NCI-H187 treated with DMSO at 0.1 percent for 48 hours (cell line): ENCODE measurements at places on chromosomes 7 and 10.

GRCh38 chr7:127417346-127417745 lies 24.8 kb upstream of the ZNF800 start:
- DNase-seq = no peak

- DNase-seq = no peak
Measured at GRCh38 chr7:151566897-151567320, 47.2 kb upstream of the RHEB start.

GRCh38 chr10:44465401-44466115 lies 80.7 kb upstream of the CXCL12 start:
- DNase-seq = no peak

- DNase-seq = no peak
Measured at GRCh38 chr7:35988105-35988504, 164.9 kb upstream of the EEPD1 start.

DNA sequence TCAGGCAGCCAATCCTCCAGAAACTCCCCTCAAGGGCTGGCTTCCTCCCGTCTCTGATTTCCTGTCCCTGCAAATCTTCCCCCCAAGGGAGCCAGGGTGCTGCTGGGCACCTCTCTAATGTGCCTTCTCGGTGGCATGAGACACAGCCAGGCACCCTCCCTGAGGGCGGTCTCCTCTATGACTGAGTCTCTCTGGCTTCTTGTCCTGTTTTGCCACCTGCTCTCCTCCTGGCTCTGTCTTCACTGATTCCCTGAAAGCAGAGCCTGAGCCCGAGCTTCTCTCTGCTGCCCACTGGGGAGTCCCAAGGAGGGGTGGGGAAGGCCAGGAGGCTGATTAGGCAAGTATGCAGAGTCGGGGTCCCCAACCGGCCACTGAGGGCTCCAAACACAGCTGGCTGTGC lies 60.4 kb upstream of the INSIG1 start:
- DNase-seq = no peak

- DNase-seq = no peak
Measured at GRCh38 chr7:124059375-124059774, 26.5 kb upstream of the TMEM229A start.
